Activated CD4-positive, alpha-beta T cell treated with anti-CD3 and anti-CD28 coated beads, Interleukin-2, amount 10 ng/mL, durations not matched to agents 24 days and 14 days (primary cell): ENCODE measurements at places on chromosomes 16 and 17. TPM values are rescaled to one million over a fixed set of nuclear protein-coding genes. Genes with fewer than 3 reads are reported as not detected.
A peak's percentile ranks its signal among the peaks of the same experiment; 100 is the strongest.

GRCh38 chr17:40347319-40348135 lies 17.0 kb downstream of the GJD3 start:
- no peak for DNase-seq

DNA sequence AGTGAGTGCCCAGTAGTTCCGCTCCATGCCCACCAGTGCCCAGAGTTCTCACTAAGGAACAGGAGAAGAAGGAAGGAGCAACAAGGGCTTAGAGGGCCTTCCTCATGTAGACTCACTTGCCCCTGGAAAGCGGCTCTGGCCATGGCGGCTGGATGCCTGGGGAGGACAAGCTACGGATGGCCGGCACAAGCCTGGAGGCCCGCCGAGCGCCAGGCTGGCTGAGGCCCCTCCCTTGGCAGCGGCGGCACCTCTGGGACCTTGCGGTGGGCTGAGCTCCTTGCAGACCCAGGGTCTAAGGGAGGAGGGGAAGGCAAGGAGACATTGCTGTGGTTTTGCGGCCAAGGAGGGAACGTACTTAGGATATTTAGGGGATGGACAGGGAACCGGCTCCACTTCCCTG lies 160.1 kb downstream of the SALL1 start:
- DNase-seq: no peak

DNA sequence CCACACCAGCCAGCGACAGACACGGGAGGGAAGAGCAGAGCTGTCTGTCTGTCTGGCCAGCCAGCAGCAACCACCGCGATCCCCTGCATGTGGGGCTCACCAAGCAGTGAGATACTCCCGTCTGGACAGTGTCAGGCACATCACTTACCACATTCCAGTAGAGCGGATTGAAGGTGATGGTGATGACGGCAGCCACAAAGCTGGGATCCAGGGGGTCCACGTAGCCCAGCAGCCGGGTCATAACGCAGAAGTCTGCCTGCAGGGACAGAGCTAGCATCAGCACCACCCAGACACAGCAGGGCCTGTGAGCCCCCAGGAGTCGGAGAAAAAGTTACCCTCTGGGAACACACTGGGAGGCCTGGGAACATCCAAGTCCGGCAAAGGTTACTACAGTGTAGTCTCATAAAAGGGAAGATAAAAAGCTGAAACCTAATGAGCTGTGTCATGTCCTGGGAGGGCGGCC lies 14.7 kb downstream of the PEMT start:
- no peak for DNase-seq

DNA sequence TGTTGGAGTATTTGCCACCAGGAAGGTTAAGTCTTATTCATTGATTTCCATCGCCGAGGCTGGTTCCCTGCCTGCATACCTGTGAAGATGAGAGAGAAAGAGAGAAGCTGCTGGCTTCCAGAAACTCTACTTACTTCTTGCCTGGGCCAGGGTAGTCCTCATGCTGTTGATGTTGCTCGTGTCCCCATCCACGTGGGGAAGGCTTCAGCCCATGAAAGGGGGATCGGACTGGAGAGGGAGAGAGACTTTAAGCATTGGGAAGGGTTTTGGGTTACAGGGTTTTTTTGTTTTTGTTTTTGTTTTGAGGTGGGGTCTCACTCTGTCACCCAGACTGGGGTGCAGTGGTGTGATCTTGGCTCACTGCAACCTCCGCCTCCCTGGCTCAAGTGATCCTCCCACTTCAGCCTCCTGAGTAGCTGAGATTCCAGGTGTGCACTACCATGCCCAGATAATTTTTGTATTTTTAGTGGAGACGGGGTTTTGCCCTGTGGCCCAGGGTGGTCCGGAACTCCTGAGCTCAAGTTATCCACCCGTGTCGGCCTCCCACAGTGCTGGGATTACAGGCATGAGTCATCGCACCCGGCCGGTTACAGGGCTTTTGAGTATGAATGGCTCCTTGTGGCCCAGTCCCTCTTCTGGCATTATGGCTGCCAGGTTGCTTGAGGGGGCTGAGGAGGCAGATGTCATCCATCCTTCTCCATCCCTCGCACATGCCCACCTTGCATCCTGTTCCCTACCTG lies 26.6 kb downstream of the ITGB3 start:
- DNase-seq: no peak

- no peak for DNase-seq
Observed at GRCh38 chr17:69358688-69359596, 32.0 kb upstream of the ABCA5 start.

GRCh38 chr17:49358641-49359247 lies 3.3 kb downstream of the ZNF652 start:
- DNase-seq: peak; percentile 73

- DNase-seq: no peak
Observed at GRCh38 chr17:42603318-42603717, 5.9 kb downstream of the RETREG3 start.

DNA sequence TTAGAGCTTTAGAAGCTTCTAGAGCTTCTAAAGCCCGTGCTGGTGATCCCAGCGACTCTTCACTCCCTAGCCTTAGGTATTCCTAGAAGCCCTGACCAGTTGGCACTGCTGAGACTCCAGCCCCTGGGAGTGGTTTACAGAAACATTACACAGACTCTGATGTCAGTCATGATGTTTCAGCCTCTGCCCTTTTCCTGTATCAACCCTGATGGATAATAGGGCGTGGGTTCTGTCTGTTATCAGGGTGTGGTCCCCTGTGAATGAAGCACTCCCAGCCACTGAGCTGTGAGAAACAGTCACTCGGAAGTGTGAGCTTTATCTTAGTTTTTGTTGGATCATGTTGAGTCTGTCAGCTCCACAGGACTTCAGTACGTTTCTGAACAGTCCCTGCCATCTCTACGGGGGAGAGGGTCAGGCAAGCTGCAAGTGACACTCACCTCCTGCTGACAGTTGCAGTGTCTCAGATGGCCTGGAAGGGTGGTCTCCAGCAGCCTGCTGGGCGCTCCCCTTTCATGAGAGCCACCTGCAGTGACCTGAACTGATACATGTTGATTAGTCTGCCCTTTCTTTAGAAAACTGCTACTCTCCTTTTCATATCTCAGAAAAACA lies 12.8 kb downstream of the GOSR2 start:
- no peak for DNase-seq

DNA sequence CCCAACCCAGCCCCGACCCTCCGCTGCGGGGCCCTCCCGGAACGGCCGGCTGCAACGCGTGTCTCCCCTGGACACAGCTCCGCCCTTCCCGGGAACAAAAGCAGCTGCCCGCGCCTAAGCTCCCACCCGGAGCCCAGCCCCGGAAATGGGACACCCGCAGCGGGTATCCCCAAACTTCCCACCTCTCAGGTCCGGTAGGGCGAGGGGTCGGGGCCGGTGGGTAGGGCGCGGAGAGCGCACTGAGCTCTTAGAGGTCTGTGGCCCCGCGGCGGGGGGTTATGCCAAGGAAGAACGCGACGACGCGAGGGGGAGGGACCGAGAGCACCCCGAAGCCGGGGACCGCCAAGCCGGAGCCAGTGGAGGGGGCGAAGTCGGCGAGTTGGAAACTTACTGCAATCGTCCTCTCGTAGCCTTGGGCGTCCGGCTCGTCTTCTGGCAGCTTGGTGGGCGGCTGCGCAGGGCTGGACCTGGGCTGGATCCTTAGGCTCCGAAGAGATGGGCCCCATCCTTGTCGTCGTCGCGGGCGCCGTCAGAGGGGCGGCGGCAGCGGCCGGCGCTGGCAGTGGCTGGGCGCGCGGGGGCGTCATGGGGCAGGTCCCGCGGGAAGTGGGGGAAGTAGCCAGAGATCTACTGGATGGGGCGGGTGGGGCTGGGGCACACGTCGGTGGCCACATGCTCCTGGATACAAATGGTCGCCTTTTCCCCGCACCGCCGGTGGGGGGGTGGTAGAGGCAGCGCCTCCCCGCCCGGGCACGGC lies 6.9 kb downstream of the USP6 start:
- no peak for DNase-seq

DNA sequence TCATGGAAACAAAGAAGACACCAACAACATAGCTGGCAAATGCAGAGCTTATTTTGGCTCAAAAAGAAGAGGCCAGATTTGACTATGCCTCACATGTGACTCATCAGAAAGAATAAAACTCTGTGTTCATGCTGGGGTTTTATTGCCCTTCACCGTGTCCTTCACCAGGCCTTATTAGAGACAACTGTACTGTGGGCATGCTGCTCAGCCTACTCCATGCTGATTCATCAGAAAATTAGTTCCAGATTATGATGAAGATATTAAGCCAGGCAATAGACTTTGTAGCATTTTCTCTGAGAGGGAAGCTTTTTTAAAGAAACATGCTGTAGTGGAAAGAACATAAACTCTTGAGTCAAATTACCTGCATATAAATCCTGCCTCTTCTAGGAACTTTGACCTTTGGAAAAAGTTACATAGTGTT lies 89.8 kb downstream of the CYB561 start:
- DNase-seq: no peak

DNA sequence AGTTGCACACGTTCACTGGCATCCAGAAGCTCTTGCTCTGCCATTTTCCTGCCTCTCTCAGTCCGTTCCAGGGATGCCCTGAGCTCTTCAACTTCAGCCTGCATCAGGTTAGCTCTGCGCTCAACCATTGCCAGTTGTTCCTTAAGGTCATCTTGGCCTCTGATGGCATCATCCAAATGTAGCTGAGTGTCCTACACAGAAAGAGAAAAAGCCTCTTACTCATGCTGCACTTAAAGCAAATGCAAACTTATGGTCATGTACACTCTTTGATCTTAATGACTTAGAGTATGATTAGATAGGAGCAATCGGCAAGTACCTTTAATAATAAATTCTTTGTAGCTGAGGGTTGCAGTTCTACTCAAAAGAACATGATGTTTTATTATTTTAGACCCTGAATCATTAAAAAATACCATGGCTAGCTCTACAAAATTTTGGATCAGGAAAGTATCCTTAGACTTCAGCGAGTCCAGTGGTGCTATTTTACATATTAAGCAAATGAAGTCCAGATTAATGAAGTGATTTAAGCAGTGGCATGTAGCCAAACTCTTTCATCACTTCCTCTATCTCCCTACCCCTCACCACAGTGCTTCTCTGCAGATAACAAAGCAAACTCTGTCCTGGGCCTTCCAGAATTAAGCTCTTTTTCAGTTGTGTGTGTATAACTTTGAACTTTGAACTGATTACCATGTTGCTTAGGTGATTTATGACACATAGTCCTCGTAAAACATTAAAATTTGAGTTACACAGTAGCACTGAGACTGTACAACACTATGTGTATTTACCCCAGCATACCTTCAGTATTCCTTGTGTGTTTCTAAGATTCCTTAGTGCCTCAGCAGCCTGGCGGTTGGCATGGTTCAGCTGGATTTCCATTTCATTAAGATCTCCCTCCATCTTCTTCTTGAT lies 22.1 kb downstream of the MYH4 start:
- DNase-seq: no peak

- DNase-seq: no peak
Observed at GRCh38 chr16:65667011-65667578, 545.2 kb upstream of the CDH11 start.

Gene TBC1D3B
- 8.9 and 9.8 TPM in 2 replicates for total RNA-seq

Gene ULK2
- total RNA-seq: 16.0 and 18.2 TPM in 2 replicates

Gene ALOX12
- total RNA-seq: not detected in 2 replicates

Gene IL34
- total RNA-seq: 0.30 TPM in 1 of 2 replicates, not detected in the other

Gene COTL1
- 470 and 474 TPM in 2 replicates for total RNA-seq

Gene EVPLL
- total RNA-seq: not detected in 2 replicates

Gene LPCAT2
- total RNA-seq: 1.8 and 3.7 TPM in 2 replicates

Gene ARL5C
- total RNA-seq: not detected in 2 replicates

Gene CRK
- 22.5 and 24.3 TPM in 2 replicates for total RNA-seq

Gene CCL1
- 105 and 111 TPM in 2 replicates for total RNA-seq

Gene ITGAD
- total RNA-seq: not detected in 2 replicates

Gene ALOX12B
- total RNA-seq: 0.77 and 0.88 TPM in 2 replicates
